Mesenchymal stem cell (in vitro differentiated cells and primary cell): ENCODE measurements at places on chromosomes 16 and 17.

DNA sequence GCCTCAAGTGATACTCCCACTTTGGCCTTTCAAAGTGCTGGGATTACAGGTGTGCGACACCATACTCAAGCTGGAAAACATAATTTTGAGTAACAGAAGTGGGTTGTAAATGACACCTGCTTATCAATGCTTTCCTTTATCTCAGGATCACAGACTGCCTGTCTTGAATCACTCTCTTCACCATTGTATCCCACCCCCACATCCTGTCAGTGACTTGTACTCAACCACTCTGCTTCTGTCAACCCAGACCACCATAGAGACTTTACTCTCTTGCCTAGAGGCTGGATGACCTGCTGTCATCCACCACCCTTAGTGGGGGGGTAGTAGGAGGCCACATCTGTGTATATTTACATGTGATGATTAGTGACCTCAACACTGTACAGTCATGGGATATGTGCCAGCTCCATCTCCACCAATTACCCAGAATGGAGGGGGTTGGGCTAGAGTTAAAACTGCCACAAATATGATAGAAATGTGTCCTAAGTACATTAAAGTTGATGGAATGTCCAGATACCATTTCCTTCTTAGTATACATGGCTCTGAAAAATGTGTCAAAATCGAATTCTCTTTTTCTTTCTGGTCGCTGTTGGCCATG, 338.7 kb downstream of the GRIN2A start:
- no peak for DNase-seq

DNA sequence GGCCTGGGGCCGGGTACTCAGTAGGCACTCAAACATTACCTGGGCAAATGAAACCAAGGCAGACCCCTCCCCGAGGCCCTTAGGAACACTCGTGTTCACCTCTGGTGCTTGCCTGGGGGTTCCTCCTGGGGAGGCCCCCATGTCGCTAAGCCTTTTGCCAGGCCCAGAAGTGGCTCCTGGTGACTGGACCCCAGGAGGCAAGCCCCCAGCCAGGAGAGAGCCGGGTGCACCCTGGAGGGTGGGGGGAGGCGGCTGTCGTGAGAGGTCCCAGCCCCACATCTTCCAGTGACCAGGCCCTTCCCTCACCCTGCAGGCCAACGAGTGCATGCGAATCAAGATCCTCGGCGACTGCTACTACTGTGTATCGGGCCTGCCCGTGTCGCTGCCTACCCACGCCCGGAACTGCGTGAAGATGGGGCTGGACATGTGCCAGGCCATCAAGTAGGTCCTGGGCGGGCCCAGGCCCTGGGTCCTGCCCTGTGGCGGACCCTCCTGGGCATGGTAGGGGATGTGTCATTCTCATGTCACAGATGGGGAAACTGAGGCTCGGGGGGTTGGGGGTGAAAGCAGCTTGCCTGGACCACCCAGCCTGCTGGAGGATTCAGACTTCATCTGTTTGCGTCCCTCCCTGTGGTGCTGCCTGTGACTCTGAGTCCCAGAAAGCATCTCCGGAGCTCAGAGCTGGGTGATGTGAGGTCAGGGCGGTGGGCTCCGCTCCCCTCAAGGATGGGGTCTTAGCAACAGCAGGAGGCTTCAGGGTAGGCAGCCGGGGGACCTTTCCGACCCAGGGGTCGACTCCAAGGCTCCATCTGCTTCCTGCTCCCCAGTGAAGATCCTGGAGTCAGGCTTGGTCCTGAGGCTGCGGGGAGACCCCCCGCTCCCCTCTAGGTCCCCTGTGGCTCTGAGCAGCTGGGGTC, 32.5 kb downstream of the ADCY7 start:
- DNase-seq: no peak

GRCh38 chr16:70399381-70399780, 39.5 kb downstream of the ST3GAL2 start:
- no peak for DNase-seq

- no peak for DNase-seq
These were observed 832.3 kb upstream of the GOT2 start for GRCh38 chr16:59566446-59566845.

DNA sequence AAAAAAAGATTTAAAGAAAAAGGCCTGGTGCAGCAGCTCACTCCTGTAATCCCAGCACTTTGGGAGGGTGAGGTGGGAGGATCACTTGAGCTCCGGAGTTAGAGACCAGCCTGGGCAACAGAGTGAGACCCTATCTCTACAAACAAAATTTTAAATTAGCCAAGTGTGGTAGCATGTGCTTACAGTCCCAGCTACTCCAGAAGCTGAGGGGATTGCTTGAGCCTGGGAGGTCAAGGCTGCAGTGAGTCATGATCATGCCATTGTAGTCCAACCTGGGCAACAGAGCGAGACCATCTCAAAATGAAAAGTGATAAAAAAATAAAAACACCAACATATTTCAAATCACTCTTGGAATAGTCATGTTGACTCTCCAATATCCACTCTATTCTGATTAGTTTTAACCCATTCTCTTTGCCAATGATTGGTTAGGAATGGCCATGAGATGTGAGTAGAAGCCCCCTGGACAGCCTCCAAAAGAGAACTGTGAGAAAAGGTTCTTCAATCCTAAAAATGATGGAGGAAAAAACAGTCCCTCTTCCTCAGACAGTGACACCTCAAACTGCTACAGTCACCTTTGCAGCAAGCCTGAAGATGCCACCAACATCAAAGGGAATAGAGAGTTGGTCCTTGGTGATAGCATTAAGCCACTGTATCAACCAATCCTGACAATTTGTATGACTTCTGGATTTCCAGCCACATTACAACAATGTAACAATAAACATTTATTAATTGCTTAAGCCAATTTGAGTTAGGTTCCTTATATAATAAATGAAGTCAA, 2.9 kb upstream of the KANSL1 start:
- DNase-seq: no peak
